Osteoblast (primary cell): ENCODE measurements at places on chromosomes 5 and 9.

GRCh38 chr9:22975951-22976350, 529.3 kb downstream of the DMRTA1 start:
- DNase-seq = no peak

DNA sequence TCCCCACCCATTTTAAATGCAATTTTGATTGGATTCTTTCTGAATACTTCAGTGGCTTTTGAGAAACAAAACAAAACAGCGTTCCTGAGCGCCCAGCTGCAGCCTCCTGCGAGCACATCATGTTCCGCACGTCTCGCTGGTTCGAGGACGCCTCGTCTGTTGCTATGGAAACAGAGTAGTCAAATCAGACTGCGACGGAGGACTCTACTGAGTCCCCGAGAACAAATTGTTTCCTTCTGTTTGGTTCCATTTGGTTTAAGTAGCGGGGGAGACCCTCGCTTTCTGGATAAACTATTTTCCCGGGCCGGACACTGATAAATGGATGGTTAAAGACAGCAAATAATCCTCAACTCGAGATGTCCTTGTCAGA, 69.0 kb downstream of the SLC28A3 start:
- no peak for DNase-seq

- DNase-seq = no peak
Observed at GRCh38 chr5:151125421-151125820, 32.2 kb downstream of the ANXA6 start.

DNA sequence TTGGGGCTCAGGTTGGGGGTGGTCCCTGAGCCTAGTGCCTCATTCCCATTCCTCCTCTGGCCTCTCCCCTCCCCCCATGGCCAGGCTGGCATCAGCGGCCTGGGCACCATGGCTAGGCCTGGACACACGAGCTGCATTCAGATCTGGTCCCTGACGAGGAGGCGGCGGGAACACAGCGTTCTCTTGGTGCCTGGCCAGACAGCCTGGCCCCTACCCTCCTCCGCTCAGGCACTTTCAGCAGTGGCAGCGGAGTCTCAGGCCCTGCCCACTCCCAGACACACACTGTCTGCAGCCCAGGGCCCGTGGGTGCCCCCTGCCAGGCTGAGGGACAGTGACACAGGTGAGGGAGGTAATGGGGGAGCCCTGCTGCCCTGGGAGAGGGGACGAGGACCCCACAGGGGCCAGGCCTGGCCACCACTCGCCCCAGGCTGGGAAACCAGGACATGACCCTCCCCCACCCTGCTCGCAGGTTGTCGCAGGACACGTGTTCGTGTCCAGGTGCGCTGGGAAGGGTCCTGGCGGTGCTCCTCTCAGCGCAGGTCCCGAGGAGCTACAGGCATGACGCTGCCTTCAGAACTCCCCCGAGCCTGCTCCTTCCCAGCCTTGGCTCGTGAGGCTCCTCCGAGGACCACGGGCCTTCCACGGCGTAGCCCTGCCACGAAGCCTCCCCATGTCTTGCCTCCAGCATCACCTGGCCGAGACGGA, 19.9 kb upstream of the UBAC1 start:
- no peak for DNase-seq

- DNase-seq = no peak
Observed at GRCh38 chr5:50687548-50687947, 21.1 kb downstream of the PARP8 start.

DNA sequence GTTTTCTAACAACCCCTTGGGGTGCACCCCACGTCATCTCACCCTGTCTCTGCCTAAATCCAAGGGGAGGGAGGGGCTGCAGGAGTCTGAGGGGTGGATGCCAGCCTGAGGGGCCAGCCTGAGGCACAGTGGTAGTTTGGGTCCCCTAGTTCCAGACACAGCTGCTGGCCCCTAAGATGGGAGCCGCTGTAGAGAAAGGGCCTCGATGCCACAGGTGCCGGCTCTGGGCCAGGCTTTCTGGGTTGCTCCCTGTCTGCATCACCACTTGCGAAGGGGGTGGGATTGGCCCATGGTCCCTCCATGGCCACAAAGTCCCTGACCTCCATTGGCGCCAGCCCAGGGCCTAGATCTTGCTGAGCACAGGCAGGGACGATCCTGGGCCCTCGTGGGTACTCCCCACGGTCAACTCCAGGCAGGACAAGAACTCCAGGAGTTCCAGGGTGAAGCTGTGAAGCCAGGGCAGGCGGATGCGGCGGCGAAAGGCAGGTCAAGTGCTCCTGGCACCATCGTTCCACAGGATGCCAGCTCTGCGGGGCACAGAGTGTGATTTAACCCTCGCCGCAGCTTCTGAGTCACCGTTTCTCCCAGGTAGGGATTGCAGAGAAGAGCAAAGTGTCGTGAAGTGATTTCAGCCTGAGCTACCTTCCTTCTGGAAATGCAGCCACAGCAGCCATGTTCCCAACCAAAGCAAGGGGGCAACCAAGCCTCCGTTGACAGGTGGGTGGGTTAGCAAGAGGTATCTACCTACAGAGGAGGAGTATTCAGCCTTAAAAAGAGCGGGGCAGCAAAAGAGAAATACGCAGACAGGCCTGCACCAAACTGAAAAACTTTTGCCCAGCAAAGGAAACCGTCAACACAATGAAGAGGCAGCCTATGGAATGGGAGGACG, 41.6 kb upstream of the EXOC3 start:
- no peak for DNase-seq

DNA sequence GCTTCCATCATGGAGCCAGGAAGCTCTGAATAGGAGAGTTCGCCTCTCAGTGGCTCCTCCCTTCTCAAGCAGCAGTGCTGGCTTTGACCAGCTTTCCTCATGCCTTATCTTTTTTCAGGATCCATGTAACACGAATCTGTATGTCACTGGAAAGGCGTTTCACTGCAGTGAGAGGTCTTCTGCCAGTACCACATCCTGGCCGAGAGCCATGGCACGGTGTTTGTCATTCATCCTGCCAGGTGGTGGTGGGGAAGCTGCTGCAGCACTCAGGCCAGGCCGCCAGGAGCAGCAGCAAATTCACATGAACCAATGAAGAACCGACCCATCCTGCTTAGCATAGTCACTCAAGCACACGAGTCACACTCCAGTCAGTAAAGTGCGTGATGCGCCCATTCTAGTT, 179.0 kb downstream of the FANCC start:
- DNase-seq = no peak

DNA sequence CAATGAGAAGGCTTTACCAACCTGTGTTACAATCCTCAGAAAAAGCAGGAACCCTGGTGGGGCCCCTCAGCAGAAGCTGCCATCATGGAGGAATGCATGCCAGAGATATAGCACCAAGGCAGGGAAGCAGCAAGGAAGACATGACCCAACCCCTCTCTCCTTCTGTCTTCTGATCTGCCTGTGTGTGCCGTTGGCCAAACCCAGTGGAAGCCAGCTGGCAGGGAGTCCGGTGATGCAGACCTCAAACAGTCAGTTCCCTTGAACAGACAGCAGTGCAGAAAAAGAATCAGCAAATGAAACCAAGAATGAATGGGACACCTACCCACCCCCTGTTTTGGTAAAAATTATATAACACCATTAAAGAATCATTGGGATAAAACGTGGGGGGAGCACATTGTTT, 234.2 kb downstream of the ZNF608 start:
- DNase-seq = no peak

DNA sequence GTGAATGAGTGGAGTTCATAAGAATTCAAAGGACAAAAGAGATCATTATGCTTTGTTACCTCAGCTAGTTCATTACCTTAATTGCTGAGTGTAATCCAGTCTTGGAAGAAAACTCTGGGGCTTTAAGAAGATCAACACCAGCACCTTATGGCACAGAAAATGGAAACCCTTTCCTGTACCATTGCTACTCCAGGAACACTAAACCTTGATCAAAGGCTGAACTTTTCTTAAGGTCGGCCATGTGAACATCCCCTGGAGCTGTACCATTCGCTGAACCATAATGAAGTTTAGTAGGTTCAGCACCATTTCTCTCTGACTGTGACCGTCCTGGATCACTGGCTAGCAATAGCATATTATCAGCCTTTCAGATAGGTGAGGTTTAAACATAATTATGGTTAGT, 97.4 kb downstream of the PBX3 start:
- DNase-seq = no peak
